Activated CD4-positive, alpha-beta memory T cell treated with anti-CD3 and anti-CD28 coated beads for 36 hours (primary cell): ENCODE measurements at places on chromosomes 1 and 21. TPM values are rescaled to one million over a fixed set of nuclear protein-coding genes. Genes with fewer than 3 reads are reported as not detected.

GRCh38 chr1:200473698-200474371 is 64.0 kb upstream of the ZNF281 start:
- H3K27ac ChIP-seq, result peak overlapping the region; percentile 65
- H3K27me3 ChIP-seq, result peaks cover 13% of the 10 kb centered on the region
- peak overlapping the region; percentile 41 for H3K4me3 ChIP-seq
- H3K36me3 ChIP-seq, result no peaks in the 10 kb centered on the region
- H3K4me1 ChIP-seq, result peaks cover 42% of the 10 kb centered on the region

GRCh38 chr1:227131193-227131592 is 187.1 kb downstream of the CDC42BPA start:
- H3K4me3 ChIP-seq, result no peak overlapping the region
- DNase-seq, result no peak
- H3K36me3 ChIP-seq, result no peaks in the 10 kb centered on the region
- peaks cover 12% of the 10 kb centered on the region for H3K27me3 ChIP-seq

DNA sequence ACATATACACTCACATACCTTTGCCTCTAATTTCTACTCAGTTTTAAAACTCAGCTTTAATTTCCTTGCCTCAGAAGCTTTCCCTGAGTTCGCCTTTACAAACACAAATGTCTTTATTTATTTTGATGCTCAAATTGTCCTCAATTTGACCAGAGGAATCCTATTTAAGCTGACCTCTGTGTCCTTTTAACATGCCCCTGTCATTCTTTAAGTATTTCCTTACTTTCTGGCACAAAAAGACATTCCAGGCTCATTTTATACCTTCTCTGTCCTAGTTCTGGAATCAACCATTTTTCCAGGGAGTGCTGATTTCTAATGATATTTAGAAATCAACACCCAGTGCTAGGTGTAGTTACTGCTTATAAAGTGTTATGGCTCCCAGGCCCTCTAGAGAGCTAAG is 82.5 kb downstream of the OSBPL9 start:
- H3K36me3 ChIP-seq, result peaks cover 2% of the 10 kb centered on the region
- H3K4me3 ChIP-seq, result no peak overlapping the region
- no peak overlapping the region for H3K27ac ChIP-seq
- no peaks in the 10 kb centered on the region for H3K27me3 ChIP-seq
- no peak for DNase-seq
- no peaks in the 10 kb centered on the region for H3K4me1 ChIP-seq

GRCh38 chr1:245310571-245311531 is 156.1 kb downstream of the KIF26B start:
- peak overlapping the region; percentile 43 for H3K4me3 ChIP-seq
- H3K36me3 ChIP-seq, result no peaks in the 10 kb centered on the region
- H3K27ac ChIP-seq, result no peak overlapping the region
- peaks cover 6% of the 10 kb centered on the region for H3K27me3 ChIP-seq

GRCh38 chr21:44288251-44289110 is 2.8 kb downstream of the AIRE start:
- no peak overlapping the region for H3K27ac ChIP-seq
- peaks cover 3% of the 10 kb centered on the region for H3K27me3 ChIP-seq
- no peaks in the 10 kb centered on the region for H3K36me3 ChIP-seq
- H3K4me3 ChIP-seq, result no peak overlapping the region

GRCh38 chr1:200972985-200973742 is 50.4 kb downstream of the KIF21B start:
- H3K36me3 ChIP-seq, result peaks cover 28% of the 10 kb centered on the region
- DNase-seq, result no peak
- no peak overlapping the region for H3K4me3 ChIP-seq
- no peak overlapping the region for H3K27ac ChIP-seq

DNA sequence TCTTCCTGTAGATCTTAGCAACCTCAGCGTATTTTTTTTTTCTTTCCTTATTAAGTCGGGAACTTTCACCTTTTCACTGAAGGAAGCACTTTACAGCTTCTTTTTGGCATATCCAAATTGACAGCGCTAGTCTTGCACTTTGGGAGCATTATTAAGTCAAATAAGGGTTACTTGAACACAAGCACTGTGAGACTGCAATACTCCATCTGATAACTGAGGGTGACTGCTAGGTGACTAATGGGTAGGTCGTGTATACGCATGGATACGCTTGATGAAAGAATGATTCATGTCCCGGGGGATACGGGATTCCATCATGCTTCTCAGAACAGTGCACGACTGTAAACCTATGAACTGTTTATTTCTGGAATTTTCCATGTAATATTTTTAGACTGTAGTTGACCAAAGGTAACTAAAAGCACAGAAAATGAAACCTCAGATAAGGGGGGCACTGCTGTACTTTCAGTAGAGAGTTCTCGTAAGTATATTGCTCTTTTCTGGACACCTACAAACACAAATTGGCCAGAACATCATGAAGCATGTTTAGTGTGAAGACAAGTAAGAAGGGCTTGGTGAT is 364.7 kb downstream of the SMYD3 start:
- H3K36me3 ChIP-seq, result peaks cover 3% of the 10 kb centered on the region
- H3K27ac ChIP-seq, result no peak overlapping the region
- peaks cover 8% of the 10 kb centered on the region for H3K4me1 ChIP-seq
- DNase-seq, result no peak
- H3K27me3 ChIP-seq, result no peaks in the 10 kb centered on the region

DNA sequence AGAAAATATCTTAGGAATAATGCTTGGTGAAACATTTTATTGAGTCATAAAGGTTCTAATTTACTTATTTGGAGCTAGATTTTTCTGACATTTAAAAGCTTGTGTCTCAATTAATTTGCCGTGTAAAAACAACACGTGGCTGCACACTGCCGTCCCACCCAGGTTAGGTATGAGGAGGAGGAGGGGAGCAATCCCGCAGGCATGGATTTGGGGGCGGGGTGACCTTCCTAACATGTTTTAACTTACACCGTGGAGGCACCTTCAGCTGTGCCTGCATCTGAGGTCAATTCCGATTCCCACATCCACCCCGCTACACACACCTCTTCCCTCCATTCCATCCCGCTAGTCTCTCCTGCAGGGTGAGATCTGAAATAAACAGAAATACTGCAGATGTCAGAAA is 28.5 kb upstream of the UMODL1 start:
- no peaks in the 10 kb centered on the region for H3K36me3 ChIP-seq
- no peak overlapping the region for H3K4me3 ChIP-seq
- no peak for DNase-seq
- no peaks in the 10 kb centered on the region for H3K27me3 ChIP-seq
- H3K27ac ChIP-seq, result no peak overlapping the region

- peaks cover 10% of the 10 kb centered on the region for H3K4me1 ChIP-seq
- peaks cover 22% of the 10 kb centered on the region for H3K36me3 ChIP-seq
- no peak overlapping the region for H3K4me3 ChIP-seq
Measured at GRCh38 chr1:58487002-58487401, 59.5 kb downstream of the OMA1 start.

DNA sequence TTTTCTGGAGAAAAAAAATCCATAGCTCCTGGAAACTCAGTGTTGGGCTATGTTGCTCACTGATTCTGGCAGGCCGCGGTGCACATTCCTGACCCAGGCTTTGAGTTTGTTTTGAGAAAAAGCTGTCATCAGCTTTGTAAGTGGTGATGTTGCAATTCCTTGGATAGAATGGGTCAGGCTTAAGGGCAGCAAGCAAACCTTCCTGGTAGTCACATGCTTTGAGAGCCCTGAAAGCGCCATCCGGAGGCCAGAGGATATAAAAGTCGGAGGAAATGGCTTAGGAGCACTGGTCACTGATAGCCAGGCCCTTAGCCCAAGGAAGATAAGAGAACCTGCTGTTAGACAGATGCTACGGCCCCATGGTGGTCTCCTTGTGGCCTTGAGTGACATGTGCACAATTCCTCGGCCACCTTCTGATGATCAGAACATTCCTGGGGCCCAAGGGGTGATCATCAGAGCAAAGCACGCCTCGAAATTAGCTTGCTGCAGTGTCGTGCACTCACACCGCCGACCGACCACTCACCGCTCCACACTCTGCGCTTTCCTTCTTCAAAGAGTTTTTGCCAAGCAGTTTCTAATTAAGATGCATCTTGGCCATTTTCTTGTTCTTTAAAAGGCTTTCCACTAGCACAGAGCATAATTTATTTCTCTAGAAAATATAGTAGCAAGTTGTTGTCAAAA is 78.6 kb downstream of the MAN1C1 start:
- H3K27me3 ChIP-seq, result no peaks in the 10 kb centered on the region
- peaks cover 45% of the 10 kb centered on the region for H3K4me1 ChIP-seq
- no peak for DNase-seq
- no peak overlapping the region for H3K4me3 ChIP-seq
- H3K27ac ChIP-seq, result peak overlapping the region; percentile 59

DNA sequence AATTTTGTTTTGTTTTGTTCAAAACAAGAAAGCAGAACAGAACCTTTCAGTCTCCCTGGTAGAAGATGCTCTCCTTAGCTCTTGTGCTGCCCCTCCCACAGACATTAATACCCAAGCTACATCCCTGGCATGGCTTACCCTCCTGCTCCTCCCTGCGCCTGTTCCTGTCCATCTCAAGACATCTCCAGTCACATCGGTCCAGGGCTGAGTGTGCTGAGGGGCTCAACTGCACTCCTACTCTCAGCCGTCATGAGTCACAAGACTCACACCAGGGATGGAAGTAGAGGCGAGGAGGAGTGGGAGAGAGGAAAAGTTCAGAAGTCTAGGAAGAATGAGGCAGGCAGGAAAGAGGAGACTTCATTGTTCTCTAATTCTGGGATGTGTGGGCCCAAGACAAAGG is 9.2 kb upstream of the TACSTD2 start:
- H3K4me3 ChIP-seq, result no peak overlapping the region
- no peak for DNase-seq
- H3K27ac ChIP-seq, result no peak overlapping the region
- peaks cover 42% of the 10 kb centered on the region for H3K27me3 ChIP-seq
- H3K36me3 ChIP-seq, result no peaks in the 10 kb centered on the region

DNA sequence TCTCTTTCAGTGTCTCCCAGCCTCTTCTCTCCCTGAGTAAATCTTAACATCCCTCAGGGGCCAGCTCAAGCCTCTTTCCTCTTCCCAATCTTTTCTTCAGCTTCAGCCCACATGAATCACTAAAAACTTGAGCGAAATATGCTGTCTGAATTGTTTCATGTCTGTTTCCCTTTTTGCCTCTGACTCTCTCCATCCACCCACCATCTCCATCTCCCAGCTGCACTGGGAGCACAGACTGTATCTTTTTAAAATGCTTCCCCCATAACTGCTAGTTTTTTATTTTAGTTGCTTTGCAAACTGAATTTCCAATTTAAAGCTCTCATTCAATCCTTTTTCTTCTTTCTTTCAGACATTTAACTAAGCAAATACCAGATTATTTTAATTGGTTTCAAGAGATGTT is 3.0 kb upstream of the AHCTF1 start:
- no peak overlapping the region for H3K27ac ChIP-seq
- no peak for DNase-seq
- H3K27me3 ChIP-seq, result no peaks in the 10 kb centered on the region
- peaks cover 8% of the 10 kb centered on the region for H3K36me3 ChIP-seq
- H3K4me1 ChIP-seq, result peaks cover 13% of the 10 kb centered on the region
- no peak overlapping the region for H3K4me3 ChIP-seq

GRCh38 chr1:183209533-183210158 is 23.6 kb downstream of the LAMC2 start:
- no peak for DNase-seq
- H3K4me3 ChIP-seq, result no peak overlapping the region
- no peaks in the 10 kb centered on the region for H3K36me3 ChIP-seq
- no peaks in the 10 kb centered on the region for H3K4me1 ChIP-seq
- no peak overlapping the region for H3K27ac ChIP-seq
- peaks cover 14% of the 10 kb centered on the region for H3K27me3 ChIP-seq

- H3K4me3 ChIP-seq, result no peak overlapping the region
- no peak for DNase-seq
- peaks cover 2% of the 10 kb centered on the region for H3K27me3 ChIP-seq
- no peaks in the 10 kb centered on the region for H3K36me3 ChIP-seq
- H3K27ac ChIP-seq, result no peak overlapping the region
Measured at GRCh38 chr1:101566883-101567538, 330.2 kb downstream of the S1PR1 start.

Gene AADACL3
- total RNA-seq, result not detected

Gene COL11A1
- not detected for total RNA-seq

Gene LGR6
- total RNA-seq, result 0.05 TPM

Gene C1orf185
- not detected for total RNA-seq
